ENCODE measurements at places on chromosomes 13 and 19.

- no peak for DNase-seq
Measured at GRCh38 chr19:47490031-47490430, 6.0 kb upstream of the KPTN start.

DNA sequence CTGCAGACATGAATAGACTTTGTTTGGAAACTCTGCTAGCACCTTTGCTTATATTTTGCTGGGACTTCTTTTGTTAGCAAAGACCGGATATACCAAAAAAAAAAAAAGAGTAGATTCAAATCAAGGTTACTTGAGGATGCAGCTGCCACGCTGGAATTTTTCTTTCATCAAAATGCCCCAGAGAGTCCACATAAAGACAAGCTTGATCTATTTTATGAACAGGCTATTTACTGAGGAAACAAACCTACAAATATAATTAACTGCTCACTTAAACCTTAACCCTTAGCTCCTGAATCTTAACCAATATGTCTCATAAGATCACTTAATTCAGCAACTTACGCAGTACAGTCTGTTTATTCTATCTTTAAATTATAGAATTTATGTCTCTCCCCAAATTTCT lies 27.1 kb upstream of the DOCK9 start:
- DNase-seq, result no peak

DNA sequence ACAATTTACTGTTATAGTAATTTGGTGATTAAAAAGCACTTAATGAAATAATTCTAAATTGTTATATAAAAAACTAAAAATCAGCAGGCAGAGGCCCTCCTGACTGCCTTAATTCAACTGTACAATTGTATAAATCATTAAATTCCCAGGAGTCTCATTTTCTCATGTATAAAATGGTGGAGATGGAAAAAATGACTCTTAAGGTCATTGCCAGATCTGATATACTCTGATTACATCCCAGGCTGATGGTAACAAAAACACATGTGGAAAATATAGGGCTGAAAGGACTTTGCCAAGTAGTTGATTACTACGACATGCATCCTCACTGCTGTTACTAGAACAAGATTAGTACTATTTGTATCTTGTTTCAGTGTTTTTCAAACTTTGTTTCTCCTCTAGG lies 1020.0 kb upstream of the SLC10A2 start:
- DNase-seq, result no peak

- DNase-seq, result no peak
Measured at GRCh38 chr19:2815923-2816322, 3.7 kb upstream of the ZNF554 start.

- DNase-seq, result no peak
Measured at GRCh38 chr13:108408672-108409071, 139.2 kb downstream of the TNFSF13B start.

GRCh38 chr19:35908973-35909683 lies 1.0 kb upstream of the TYROBP start:
- no peak for DNase-seq

GRCh38 chr13:90197722-90198121 lies 1149.8 kb upstream of the MIR17HG start:
- no peak for DNase-seq

GRCh38 chr19:29191005-29191404 lies 21.9 kb downstream of the UQCRFS1 start:
- no peak for DNase-seq

DNA sequence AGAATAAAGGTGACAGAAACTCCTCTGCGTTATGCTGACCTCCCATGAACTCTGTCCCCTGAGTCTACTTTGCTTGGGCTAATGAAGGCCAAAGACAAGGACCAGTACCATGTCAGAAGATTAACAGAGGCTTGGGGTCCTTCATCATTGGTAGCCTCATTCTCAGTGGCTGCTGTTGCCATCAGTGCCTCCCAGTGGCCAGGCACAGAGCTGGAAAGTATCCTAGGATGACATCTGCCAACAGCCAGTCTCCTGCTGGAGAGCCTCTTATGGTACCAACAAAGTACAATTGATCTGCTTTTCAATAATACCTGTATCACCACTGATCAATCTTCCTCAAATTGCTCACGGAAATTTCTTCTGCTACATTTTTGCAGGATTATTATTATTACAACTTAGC lies 281.6 kb downstream of the DNAJC15 start:
- no peak for DNase-seq

GRCh38 chr19:1310853-1311180 lies 25.1 kb downstream of the EFNA2 start:
- no peak for DNase-seq

DNA sequence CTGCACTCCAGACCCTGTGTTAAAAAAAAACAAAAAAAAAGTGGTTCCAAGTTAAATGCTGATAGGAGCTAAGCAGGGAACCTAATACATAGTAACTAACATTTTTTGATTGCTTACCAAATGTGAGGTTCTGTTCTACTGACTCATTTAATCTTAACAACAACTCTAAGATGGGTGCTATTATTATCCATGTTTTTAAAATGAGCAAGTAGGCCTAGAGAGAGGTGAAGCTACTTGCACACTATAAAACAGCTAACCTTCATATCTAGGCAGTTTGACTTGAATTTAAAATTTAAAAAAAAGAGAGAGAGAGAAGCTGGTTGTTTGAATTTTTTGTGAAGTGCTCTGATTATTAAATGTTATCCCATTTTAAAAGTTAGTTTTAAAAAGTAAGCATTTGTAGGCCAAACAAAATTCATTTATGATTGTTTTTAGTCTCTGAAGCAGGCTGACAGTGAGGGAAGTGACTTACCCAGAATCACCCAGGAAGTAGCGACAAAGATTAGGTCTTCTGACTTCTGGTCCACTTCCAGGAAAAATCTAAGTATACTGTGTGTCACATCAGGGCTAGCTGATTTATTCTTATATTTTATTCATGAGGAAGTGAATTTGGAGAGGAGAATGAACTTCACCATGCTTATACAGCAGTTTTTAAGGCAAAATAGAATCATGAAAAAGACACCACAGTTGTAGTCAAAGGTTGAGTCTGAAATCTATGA lies 2.4 kb downstream of the SIGLECL1 start:
- DNase-seq, result no peak

- no peak for DNase-seq
Measured at GRCh38 chr13:109529964-109530363, 256.4 kb downstream of the IRS2 start.

- no peak for DNase-seq
Measured at GRCh38 chr13:40682449-40683240, 16.2 kb upstream of the FOXO1 start.

DNA sequence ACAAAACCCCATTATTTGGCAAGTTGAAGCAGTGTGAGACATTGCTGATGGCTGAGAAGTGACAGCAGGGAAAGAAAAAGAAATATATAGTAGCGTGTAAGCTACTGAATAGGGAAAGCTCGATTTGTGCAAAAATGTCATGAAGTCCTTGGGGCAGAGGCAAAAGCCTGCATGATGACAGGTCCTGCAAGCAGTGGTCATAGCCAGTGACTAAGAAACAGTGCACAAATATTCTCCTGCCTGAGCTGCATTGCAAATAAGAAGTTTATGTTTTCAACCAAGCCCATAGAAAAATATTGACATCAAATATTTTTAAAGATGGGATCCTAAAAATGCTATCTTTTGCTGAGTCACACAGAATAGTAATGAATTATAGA lies 270.0 kb downstream of the SLITRK6 start:
- DNase-seq, result no peak

Measured in omental fat pad (tissue), 4 donors.